IgD-negative memory B cell (primary cell): ENCODE measurements at places on chromosomes 1 and 21. TPM values are rescaled to one million over a fixed set of nuclear protein-coding genes. Genes with fewer than 3 reads are reported as not detected.

CAMK1G gene
- polyA plus RNA-seq: not detected

DHDDS gene
- polyA plus RNA-seq: 23.7 TPM

VASH2 gene
- not detected for polyA plus RNA-seq

PRAMEF7 gene
- not detected for polyA plus RNA-seq

FCGR1A gene
- 0.43 TPM for polyA plus RNA-seq

NMNAT2 gene
- polyA plus RNA-seq: not detected

GJC2 gene
- not detected for polyA plus RNA-seq

ADAM30 gene
- not detected for polyA plus RNA-seq

P3H1 gene
- polyA plus RNA-seq: 10.4 TPM

EFNA4 gene
- polyA plus RNA-seq: 8.5 TPM

F13B gene
- polyA plus RNA-seq: not detected

RXRG gene
- polyA plus RNA-seq: not detected

AGRN gene
- 0.05 TPM for polyA plus RNA-seq

SHISA4 gene
- polyA plus RNA-seq: 0.16 TPM

RHD gene
- 0.19 TPM for polyA plus RNA-seq

ENAH gene
- 0.04 TPM for polyA plus RNA-seq
